Activated CD4-positive, alpha-beta T cell treated with anti-CD3 and anti-CD28 coated beads for 24 hours (primary cell): ENCODE measurements at places on chromosomes 6 and 20.
A peak's percentile ranks its signal among the peaks of the same experiment; 100 is the strongest.

DNA sequence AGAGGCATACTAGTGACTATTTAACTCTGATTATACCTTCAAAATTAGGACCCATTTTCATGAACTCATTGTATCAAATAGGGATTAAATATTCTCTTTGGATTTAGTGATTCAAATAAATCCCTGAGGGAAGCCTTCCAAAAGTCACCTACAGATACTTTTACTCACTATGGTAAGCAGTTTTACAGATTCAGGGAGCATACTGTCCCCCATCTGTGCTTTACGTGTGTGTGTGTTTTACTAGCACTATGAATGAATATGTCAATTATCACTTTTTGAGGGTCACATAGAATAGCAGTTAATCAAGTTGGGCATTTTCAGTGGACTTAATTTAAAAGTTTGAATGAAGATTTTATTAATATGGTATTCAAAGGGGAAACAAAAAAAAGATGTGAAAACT is 96.7 kb downstream of the EPHA7 start:
- DNase-seq, result no peak

DNA sequence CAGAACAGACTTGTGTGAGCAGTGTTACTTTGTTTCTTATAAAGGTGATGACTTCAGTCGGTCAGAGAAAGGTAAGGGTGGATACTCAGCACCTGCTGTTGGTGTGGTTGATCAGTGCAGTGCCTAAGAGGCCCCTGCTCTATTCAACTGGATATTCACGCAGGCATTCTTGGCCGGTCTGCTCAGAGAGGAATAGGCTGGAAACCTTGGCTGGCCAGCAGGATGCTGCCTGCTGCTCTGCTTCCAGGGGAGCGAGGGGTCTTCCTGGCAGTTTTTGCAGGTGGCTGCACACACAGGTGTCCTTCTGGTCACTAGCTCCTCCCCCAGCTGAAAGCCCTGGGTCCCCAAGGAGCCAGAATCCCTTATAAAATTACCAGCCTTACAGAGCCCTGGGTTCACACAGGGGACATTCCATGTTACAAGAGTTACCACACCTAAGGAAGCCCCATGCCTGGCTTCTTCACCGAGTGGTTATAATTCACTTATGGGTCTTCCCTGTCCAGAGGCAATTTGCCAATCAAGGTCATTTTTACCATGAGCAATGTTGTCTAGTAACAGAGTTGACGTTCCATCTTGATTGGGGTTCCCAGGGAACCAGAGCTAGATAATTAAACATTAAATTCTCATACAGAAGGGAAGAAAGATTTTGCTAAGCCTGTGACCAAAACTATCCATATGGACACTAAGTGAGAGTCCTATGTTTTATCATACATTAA is 16.4 kb downstream of the SYNJ2 start:
- no peak for DNase-seq

- DNase-seq, result no peak
These were observed 10.7 kb downstream of the TBXT start for GRCh38 chr6:166156942-166157341.

DNA sequence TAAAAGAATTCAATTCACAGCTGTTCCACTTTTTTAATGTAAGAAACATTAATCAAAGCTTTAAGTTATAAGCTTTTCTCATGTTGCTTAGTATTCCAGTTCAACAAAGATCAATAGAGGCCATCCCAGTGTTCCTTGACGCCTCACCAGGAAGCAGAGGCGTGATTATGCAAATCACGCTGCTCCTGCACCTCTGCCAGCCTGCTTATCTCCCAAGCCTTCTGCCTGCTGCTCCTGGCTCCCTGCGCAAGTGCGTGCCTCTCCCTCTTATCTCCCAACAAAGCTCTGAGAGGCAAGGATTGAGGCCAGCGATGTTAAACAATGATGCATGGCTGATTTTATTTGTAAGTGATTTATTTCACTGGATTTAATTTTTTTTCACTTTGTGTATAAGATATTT is 42.8 kb downstream of the INSM1 start:
- DNase-seq, result no peak

GRCh38 chr6:157185171-157185570 is 138.1 kb downstream of the TMEM242 start:
- DNase-seq, result no peak

- DNase-seq, result no peak
These were observed 51.1 kb downstream of the GNAS start for GRCh38 chr20:58903614-58904013.

- DNase-seq, result no peak
These were observed 2.1 kb downstream of the MAP3K7 start for GRCh38 chr6:90584636-90585255.

- no peak for DNase-seq
These were observed 216.0 kb upstream of the SSTR4 start for GRCh38 chr20:22819112-22819511.

GRCh38 chr6:25050356-25050755 is 114.6 kb upstream of the RIPOR2 start:
- DNase-seq, result peak; percentile 22

DNA sequence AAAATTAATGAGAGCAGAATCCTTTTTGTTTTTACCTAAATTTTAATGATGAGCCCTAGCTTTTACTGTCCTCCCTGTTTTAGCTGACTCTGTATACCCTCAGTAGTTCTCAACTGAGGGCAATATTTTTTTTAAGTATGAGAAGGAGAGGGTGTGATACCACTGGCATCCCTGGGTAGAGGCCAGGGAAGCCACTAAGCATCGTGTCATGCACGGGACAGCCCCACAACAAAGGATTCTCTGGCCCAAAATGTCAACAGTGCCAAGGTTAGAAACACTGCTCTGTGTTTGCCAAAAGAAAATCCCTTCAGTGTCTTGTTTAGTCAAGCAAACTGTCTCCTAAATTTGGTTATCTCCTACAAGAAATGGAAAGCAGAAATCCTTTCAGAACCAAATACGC is 210.4 kb downstream of the KCNQ5 start:
- no peak for DNase-seq

DNA sequence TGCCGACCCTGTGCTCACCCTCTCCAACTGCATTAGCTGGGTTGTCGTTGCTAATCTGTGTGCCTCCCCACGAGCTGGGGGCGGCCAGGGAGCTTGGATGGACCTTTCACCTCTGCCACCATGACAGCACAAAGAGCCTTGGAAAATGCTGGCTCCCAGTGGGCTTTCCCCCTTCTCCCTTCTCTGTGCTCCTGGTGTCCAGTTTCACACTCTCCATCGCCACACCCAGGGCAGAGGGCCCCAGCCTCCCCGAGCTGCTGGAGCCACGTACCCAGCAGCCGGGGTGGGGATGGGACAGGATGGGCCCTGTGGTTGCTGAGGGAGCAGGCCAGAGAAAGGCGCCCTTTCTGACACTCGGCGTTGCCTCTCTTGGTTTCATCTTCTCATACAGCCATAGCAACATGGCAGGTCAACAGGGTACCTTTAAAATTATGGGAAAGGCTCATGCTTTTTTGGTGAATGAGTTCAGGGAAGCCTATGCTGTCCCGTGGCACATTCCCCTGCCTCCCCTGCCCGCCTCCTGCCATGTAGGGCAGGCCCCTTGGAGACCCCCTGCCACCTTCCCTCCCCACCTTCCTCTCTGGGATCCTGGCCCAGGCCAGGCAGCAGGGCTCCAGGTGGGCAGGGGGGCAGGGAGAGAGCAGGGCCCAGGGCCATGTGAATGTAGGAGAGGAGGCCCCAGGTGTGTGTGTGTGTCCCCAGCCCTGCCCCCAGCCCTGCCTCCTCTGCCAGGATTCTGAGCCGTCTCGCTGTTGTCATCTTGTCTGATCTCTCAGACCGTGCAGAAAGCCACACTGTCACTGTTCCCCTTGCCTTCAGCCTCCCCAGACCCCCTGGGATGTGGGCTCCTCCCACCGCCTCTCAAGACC is 85.2 kb upstream of the CCDC167 start:
- no peak for DNase-seq

DNA sequence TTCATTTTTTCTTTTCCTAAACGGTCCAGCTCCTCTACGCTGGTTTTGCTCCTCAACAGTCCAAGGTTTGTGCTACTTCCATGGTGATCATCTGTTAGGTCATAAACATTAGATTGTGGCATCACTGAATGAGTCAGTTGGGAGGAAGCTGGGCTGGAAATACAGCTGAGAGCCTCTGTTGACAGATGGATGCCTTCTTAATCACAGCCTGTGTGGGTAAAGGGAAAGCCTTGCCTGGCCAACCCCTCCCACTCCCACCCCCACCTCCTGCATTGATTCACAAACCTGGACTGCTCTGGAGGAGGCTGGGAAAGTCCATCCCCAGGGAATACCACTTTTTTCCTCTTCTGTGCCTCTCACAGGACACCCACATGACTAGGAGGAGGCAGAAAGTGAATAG is 180.6 kb upstream of the CCN2 start:
- DNase-seq, result no peak

DNA sequence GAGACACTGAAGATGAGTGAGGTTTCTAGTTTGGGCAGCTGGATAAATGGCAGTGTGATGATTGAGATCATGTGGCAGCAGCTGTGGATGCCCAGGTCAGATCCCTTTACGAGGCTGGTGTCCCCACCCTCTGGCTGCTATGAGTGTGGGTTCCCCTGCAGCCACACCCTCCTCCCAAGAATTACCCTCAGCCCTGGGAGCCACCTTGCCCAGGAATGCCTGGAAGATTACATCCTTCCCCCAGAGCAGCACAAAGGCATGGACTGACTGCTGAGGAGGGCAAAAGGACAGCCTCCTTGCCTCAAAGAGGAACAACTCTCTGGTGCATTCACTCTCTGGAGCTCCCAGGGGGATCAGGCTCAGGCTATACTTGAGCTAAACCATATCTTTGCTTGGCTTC is 15.0 kb upstream of the PKHD1 start:
- no peak for DNase-seq

- DNase-seq, result no peak
These were observed 1.6 kb downstream of the TRIM27 start for GRCh38 chr6:28922004-28922820.

DNA sequence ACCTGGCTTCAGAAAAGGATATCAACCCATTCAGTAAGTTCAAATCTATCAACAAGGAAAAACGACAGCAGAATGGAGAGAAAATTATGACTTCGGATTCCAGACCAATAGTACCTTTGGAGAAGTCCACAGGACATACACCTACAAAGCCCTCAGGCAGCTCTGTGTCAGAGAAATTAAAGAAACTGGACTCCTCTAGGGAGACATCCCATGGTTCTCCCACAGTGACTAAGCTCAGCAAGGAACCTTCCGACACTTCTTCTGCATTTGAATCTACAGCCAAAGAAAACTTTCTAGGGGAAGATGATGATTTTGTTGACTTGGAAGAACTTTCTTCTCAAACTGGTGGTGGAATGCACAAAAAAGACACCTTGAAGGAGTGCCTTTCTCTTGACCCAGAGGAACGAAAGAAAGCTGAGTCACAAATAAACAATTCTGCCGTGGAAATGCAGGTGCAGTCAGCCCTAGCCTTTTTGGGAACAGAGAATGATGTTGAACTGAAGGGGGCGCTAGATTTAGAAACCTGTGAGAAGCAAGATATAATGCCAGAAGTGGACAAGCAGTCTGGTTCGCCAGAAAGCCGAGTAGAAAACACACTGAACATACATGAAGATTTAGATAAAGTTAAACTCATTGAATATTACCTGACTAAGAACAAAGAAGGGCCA is 67.4 kb upstream of the HINT3 start:
- no peak for DNase-seq

DNA sequence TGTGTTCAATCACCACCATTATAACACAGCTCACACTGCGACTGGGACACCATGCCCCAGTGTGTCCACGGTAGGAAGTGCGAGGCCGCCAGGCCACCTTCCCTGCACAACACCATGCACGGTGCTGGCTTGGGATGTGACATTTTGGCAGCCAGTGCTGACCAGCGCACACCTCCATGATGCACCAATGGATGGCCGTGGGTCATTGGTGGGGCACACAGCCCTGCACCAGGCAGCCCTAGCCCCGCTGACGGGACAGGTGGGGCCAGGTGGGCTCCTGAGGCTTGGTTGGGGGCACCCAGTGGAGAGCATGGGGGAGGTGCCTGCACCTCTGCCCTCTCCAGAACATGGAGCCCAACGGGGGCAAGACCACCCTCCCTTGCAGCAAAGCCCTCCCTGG is 18.2 kb upstream of the FRMD1 start:
- DNase-seq, result no peak

- DNase-seq, result no peak
These were observed 22.3 kb upstream of the KCNK16 start for GRCh38 chr6:39344821-39345280.

- no peak for DNase-seq
These were observed 23.4 kb upstream of the FRMD1 start for GRCh38 chr6:168102315-168102985.

DNA sequence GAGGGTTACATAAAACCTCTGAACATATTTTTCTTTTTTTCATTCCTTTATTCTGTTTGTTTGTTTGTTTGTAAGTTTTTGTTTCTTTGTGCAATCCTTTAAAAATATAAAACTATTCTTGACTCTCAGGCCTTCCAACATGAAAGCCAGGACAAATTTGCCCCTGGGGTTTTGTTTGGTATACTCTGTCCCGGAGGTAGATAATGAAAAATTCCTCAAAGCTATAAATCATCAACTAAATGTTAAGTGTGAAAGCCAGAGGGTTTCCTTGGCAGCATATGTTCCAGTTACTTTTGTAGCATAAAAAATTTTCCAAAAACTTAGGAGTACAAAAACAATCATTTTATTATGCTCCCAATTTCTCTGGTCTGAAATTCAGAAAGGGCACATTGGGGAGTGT is 1084.3 kb upstream of the GJE1 start:
- DNase-seq, result no peak

DNA sequence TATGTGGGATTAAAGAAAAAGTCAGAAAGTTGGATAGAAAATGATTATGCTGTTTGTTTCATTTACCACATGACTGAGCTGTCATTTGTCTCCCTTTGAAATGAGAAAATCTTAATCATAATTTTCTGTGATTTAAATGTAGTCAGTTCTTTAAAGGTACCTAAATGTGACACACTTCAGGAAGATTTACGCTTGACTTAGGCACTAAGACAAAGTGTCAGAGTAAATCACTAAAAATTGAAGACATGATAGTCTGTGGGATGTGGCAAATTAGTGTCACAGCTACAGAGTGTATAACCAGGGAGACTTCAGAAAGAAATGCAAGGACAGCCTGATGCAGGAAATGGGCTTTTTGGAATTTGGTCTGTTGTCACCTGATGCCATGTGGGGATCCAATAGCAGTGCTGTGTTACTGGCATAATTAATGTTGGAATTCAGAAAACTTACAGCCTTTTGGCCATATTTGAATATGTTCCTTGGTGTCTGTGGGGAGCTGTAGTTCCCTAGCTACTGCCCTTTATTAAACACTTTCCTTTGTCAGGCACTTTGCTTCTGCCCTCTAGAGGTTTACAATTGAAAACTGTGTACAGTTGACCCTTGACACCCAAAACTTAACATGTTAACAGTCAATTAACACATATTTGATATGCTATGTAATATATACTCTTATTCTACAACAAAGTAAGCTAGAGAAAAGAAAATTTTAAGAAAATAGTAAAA is 493.8 kb downstream of the UTRN start:
- DNase-seq, result no peak

DNA sequence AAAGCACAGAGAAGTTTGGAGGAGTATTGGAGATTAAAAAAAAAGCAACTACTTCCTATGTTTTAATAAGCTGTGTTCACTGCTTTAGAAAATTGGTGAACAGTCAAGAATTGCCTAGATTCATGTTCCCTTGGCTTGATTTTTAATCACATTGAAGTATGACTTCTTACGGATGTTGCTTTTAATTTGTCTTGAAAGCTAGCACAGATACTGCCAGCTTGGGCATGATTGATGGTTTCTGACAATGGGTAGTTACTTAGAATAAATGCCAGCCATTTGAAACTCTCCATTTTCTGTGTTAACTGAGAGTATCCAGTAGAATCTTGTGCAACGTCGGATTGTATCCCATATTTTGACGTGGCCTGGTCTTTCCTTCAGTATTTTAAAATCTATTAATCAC is 178.0 kb downstream of the DTNBP1 start:
- no peak for DNase-seq

GRCh38 chr6:152341596-152341995 is 295.6 kb downstream of the SYNE1 start:
- no peak for DNase-seq
